Naive B cell (primary cell): ENCODE measurements at places on chromosomes 7 and 10.

- peak; percentile 20 for DNase-seq
Measured at GRCh38 chr7:152512706-152513105, 76.9 kb upstream of the KMT2C start.

DNA sequence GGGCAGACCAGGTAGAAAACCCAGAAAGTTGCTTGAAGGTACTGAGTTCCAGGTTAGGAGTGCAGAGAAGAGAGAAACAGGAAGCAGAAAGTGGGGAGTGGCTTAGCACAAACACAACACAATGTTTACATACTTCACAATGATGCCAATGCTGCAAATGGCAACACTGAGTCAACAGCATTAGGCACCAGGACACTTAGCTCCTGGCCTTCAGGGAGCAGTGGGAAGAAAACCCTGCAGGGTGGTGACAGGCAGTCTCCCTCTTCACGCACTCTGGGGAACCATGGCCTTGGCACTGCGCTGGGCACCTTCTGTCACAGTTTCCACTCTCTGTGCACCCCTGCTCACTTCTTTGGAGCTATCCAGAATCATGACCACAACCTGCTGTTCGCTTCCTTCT, 7.3 kb downstream of the ICA1 start:
- no peak for DNase-seq

DNA sequence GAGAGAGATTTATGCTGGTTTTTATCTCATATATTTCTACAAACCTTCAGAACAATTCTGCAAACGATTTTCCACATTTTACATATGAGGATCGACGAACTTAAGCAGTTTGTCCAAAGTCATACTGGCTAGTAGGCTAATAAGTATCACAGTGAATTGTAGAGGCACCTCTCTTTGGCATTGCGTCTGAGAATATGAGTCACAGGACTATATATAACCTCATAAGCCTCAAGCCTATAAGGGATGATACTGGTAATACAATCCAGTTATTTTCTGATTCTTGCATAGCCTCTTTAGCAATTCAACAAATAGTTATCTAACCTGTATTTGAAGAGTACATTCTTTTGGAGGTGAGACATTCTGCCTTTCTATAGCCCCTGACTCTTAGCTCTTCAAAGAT, 129.8 kb downstream of the GPR158 start:
- DNase-seq: no peak

DNA sequence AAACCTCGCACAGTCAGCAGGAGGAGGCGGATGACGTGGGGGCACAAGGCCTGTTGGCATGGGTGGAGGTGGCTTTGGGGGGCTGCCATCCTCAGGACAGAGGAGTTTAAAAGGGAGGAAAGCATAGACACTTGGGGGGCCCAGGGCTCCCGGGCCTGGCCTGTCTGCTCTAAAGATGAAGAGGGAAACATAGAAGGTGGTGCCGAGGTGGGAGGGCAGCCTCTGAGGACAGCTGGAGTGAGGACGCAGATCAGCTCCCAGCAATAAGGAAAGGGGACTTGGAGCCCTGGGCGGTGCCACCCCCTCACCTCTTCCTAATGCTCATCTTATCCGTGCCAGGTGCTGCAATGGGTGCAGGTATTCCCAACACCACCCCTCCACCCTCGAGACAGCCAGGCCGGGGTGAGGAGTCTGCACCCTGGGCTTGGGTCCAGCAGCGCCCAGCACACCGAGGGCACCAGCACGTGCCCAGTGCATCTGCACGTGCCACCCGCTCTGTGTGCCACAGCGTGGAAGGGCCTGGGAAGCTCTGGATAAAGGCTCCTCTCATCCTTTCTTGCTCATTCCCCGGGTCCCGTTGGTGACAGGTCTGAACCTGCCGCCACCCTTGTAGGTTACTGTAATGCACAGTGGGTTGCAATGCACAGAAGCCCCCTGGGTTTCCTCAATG, 566.0 kb upstream of the FOXK1 start:
- no peak for DNase-seq

GRCh38 chr10:30645340-30645827, 15.8 kb upstream of the LYZL2 start:
- no peak for DNase-seq

GRCh38 chr7:91801331-91801983, 79.0 kb downstream of the MTERF1 start:
- no peak for DNase-seq
